ENCODE measurements at places on chromosomes 5 and 9.

GRCh38 chr5:32538031-32538547, 47.3 kb upstream of the SUB1 start:
- no peak for DNase-seq

DNA sequence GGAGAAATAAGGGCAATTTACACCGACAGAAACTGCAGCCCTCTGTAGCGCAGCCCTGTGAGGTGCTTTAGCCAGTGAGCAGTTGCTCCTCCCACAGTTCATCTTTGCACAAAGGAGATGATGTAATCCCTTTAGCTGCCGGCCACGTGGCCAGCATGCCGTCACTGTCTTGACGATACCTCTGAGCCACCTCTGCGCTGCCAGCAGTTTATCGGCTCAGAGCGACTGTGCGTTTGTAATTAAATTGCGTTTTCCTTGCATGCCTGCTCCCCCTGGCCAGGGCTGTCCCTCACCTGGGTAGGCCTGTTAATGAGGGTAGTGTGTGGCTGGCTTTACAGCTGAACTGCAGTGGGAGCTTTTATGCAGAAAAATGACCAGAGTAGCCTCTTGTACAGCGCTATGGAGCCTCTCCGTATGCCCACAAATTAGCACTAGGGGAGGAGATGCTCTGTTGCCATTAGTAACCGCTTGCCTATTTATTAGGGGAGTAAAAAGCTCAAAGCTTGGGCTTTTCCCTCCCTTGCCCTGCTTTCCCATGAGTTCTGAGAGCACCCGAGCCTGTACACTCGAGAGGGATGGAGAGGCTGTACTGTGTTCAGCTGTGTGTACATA, 107.0 kb downstream of the TRIO start:
- no peak for DNase-seq

- no peak for DNase-seq
Measured at GRCh38 chr9:77947651-77948050, 84.0 kb downstream of the GNAQ start.

DNA sequence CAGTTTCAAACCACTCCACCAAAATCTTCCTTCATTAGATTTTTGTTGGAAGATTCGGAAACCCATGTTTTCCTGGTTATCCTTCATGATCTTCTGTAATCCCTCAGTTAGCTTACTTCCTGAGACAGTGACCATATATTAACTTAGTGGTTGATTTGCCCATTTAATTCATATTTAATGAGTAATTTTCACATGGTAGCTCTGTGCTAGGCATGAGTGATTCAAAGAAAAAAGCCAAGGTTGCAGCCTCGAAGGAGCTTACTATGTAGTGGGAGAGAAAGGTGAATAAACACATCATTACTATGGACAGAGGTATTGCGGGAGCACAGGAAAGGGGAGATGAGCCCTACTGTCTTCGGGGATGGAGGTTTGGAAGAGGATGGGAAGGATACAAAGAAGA, 158.5 kb downstream of the TLE1 start:
- no peak for DNase-seq

DNA sequence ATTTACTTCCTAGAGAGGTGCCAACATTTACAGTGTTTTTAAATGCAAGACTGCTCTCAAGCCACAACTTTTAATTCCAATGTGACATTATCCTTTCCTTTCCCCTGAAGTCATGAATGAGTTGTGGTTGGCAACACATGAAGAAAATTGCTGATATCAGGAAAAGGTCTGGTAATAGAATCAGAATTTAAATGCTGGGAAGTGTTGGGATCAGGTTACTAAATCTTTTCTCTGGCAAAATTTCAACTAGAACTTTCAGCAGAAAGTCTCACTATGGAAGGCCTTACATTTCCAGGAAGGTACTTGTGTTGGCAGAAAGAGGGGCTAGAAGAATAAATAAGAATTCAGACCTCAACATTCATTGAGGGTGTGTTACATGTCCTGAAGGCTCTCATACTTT, 10.6 kb upstream of the SLC44A1 start:
- peak; percentile 50 for DNase-seq

DNA sequence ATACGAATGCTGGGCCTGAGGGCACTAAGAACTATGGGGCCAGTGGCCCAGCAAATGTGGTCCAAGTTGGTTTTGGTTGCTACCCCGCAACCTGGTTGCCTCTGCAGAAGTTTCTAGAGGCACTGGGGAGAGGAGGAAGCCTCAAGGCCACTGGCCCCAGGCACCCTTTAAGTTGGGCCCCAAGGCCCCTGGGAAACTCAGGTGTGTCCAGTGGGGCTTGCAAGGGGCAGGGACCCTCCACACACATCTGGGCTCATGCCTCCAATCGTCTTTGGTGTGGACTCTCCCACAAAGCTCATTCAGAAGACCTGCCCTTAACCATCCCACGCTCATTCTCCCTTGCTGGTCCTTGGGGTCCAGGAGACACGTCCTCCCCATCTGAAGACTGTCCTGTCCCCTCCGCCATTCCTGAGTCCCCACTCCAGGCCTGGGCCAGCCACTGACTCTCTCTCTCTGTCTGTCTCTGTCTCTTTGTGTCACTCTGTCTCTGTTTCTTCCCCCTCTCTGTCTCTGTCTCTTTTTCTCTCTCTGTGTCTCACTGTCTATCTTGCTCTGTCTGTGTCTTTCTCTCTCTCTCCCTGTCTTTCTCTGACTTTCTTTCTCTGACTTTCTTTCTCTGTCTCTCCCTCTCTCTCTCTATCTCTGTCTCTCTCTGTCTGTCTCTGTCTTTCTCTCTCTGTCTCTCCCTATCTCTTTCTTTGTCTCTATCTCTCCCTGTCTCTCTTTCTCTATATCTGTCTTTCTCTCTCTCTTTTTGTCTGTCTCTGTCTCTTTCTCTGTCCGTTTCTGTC, 3.3 kb upstream of the SLC6A19 start:
- no peak for DNase-seq

DNA sequence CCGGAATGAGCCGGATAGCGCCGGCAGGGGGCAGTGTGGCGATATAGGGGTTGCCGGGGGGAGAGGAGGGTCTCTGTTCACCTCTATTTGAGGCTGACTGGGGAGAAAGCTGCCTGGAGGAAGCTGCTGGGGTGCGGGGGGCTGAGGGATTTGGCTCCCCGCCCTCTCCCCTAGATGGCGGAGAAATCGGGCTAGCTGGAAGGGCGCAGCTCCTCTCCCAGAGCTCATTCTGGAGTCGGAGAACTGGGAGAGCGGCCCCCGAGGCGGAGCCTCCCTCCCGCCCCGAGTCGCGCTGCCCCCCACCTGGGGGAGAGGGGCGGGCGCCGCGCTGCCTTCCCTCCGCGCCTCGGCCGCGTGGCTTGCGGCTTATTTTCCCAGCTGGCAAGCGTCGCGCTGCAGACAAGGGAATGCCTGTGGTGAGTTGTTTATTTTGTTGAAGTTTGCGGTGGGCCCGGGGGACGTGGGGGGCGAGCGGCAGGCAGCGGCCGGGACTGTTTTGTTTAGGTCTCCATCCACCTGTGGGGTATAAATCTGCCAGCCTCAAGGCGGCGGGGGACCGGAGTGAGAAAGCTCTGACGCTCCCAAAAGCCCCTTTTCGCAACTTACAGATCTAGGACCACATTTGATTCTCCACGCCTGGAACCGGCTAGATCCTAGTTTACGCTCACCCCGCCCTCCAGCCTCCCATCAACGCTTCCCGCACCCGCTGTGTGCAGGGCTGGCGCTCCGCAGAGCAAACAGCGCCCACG, 4.1 kb upstream of the RGMB start:
- peak; percentile 59 for DNase-seq

GRCh38 chr9:126704892-126705766, 91.4 kb downstream of the LMX1B start:
- peak; percentile 69 for DNase-seq

DNA sequence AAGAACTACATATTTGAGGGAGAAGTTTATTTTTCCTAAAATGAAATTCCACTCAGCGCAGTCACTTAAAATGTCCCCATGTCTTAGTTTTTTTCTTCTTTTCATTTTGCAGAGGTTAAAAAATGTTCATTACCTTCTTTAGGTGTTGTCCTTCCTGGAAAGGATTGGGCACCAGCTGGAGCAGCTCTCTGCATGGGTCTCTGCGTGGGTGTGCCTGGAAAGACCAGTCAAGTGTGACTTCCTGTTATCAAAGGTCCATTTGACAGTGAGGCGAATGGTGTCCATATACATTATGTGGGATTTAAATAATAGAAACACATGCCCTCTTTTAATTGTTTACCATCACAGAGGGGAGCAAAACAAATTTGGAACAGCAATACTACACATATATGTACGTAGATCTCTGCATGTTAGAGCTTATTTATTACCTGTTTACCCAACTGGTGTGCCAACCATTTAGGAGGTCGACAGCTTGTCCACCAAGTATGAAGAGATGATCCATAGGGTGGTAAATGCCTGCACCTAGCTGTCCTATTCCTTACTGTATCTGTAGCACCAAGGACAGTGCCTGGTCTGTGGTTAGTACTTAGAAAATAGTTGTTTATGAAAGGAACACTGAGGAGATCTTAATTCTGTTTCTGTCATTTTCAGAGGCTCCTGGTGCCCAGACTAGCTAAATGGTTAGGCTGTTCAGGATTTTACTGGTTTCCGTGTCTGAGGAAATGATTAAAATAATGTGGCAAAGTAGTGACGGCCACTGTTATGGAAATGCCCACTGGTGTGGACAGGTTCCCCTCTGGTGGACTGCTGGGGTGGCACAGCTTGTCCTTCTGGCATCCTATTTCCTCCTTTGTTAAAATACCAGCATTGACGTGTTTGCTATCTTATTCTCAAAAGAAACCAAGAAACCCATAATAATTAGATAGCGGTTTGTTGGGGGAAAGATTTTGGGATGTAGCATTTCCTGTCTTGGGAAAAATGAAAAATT, 200.4 kb downstream of the MAST4 start:
- DNase-seq = no peak

DNA sequence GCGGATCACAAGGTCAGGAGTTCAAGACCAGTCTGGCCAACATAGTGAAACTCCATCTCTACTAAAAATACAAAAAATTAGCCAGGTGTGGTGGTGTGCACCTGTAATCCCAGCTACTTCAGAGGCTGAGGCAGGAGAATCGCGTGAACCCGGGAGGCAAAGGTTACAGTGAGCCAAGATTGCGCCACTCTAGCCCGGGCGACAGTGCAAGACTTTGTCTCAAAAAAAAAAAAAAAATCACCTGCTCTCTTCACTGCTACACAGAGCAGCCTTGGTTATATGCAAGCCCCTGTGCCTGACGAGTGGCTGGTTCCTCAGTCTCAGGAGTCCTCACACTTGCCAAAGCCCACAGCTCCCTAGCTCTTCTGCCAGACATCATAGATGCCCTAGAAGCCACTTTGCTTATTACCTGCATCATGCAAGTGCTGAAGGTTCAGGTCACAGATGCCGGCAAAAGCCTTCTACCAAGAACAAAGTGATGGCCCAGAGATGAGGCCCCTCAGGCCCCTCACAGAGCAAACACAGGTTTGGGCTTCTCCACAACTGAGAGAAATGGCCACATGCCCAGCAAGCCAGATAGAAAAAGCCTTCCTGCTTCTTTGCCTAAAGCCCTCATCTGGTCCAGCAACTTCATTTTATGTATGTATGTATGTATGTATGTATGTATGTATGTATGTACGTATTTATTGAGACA, 176.4 kb downstream of the AUH start:
- DNase-seq = no peak

DNA sequence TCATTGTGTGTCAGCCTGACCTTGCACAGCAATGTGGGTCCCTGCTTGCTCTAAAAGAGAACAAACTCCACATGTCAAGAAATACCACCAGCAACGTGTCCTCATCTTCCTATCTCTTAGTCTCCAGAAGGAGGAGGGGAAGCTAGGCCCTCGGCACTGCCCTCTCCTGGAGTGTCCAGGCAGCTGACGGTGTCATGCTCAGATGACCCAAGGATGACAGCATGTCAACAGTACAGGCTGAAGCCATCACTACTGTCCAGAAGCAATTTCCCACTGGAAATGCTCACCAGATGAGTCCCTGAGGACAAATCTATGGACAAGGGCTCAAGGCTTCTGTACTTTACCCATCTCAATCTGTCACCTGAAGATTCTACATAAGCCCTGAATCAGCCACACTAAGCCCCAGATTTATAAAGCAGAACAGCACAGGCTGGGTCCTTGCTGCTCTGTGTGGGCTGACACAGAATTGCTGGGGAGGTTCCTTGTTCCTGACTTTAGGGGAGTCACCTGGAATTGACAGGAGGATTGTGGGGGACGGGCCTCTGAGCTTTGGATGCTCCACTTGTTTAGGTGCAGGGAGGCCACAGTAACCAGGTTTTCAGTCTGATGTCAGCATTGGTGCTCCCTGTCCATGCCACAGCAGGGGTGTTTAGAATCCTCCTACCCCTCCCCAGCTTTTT, 210.2 kb downstream of the DAB2IP start:
- DNase-seq = peak; percentile 32

GRCh38 chr5:147578228-147579024, 68.6 kb upstream of the DPYSL3 start:
- peak; percentile 60 for DNase-seq

GRCh38 chr5:163564321-163564938, 59.0 kb downstream of the MAT2B start:
- peak; percentile 80 for DNase-seq

GRCh38 chr9:91159664-91160121, 202.0 kb downstream of the AUH start:
- DNase-seq = no peak

DNA sequence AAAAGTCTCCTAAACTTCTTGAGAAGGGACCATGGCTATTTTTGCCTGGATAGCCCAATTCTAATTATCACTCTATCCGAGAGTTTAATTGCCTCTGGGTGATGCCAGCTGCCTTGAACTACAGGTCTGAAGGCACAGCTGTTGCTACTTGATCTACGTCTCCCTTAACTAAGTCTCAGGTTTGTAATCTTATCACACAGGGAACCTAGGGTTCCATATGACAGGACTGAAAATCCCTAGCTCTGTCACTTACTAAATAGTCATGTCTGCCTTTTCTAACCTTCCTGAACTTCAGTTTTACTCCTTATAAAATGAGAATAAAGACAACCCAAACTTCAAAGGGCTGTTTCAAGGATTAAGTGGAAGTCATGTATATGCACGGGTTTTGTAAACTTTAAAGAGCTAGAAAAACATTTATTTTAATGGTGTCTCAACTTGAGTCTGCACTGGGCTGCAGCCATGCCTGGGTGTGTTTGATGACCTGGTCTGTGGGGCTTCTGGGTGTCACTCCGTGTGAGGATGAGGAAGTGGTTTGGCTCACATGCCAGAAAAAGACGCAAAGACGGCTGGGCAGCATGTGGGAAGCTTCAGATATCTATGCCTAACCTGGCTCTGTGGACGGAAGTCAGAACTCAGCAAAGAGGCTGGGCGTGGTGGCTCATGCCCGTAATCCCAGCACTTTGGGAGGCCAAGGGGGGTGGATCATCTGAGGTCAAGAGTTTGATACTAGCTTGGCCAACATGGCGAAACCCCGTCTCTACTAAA, 129.3 kb upstream of the SLC44A1 start:
- DNase-seq = no peak

DNA sequence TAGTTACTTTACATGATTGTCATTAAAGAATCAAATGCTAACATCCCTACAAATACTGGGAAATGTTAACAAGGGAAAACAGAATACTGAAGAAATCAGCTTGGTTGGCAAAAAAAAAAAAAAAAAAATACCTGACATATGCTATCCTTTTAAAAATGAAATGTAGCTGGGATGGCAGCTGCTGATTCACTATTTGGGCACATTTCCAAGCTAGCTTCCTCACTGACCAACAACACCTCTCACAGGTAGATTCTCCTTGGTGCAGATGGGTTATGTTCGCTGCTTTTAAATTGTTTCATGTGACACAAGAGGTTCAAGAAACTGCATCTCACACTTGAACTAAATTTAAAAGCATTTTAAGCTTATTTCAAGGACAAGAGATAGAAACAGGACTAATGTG, 6.1 kb upstream of the PRUNE2 start:
- DNase-seq = no peak
